ENCODE measurements at places on chromosomes 2 and 18.

- no peak for DNase-seq
Observed at GRCh38 chr2:191688934-191689695, 11.2 kb downstream of the NABP1 start.

DNA sequence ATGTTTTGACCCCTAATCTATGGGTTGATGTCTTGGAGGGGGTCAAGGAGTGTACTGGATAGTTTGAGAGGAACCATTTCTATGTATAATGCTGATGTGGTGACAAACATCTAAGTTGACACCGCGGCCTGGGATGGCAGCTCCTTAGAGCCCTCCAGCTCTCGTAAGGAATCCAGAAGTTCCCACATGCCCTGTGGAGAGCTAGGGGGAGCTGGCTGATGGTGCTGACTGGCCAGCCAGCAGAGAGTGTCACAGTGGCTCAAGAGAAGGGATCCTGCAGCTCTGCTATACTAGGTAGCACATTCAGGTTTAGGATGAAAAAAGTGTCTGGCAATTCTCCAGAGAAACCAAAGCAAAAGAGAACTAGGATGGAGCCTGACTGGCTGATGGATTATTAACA, 842.2 kb upstream of the VRK2 start:
- no peak for DNase-seq

DNA sequence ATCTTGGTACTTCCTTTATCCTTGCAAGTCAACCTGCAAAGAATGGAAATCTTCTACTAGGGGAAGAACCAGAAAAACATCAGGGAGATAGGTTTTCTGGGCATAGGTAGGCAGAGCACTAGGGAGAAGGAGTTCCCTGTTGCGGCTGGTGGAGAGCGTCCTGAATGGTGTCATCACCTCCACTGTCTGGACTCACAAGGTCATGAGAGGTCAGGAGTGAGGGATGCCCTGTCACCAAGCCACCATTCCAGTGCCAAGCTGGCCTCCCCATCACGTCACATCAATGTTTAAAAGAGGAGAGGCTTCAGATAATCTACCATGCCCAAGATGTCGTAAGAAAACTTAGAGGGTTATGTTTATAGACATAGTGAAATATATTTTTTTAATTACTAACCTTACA, 72.1 kb downstream of the BCL2 start:
- no peak for DNase-seq

DNA sequence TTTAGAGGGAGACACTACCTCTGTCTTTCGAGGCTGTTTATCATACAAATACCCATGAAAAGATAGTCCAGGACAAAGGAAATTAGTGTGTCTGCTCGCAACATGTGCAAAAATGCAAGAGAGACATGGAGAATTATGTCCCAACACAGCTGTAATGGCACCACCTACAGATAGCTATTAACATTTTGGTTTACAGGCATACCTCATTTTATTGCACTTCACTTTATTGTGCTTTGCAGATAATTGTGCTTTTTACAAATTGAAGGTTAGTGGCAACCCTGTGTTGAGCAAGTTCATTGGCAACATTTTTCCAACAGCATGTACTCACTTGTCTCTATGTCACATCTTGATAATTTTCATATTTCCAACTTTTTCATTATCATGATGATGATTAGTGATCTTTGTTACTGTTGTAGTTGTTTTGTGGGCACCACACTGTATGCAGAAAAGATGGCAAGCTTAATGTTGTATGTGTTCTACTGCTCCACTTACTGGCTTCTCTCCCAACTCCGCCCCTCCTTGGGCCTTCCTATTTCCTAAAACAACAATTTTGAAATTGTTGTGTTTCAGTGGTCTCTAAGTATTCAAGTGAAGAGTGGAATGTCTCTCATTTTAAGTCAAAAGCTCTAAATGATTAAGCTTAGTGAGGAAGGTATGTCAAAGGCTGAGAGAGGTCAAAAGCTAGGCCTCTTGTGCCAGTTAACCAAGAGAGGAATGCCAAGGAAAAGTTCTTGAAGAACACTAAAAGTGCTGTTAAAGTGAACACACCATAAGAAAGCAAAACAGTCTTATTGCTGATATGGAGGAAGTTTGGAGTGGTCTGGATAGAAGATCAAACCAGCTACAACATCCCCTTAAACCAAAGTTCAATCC, 52.0 kb downstream of the ANKRD12 start:
- no peak for DNase-seq

DNA sequence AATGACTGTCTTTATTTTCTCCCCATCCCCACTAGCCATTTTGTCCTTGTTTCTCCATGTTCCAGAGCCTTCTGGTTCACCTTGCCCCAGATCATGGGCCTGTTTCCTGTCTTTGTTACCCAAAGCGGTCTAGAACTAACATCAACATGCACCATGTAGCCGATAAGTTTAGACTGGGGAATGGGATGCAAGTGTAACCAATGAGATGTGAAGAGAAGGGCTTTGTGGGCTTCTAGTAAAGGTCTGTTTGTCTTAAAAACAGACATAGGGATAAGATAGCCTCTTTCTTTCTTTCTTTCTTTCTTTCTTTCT, 25.7 kb downstream of the INPP5D start:
- no peak for DNase-seq

DNA sequence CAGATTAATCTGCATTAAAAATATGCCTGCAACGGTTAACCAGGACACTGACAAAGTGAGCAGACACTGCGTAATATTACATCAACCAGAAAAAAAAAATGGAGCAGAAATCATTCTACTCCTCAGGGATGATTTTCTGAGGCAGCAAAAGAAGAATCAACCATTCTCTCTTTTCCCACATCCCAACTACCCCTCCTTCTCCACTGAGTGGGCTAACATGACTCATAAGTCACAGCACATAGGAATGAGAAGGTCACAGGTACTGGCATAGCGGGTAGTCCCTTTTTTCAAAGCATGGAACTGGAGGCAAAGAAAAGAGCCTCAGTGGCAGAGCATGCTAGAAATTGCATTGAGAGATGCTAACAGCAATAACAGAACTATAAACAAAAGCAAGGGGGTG, 54.3 kb upstream of the TSPYL6 start:
- no peak for DNase-seq

DNA sequence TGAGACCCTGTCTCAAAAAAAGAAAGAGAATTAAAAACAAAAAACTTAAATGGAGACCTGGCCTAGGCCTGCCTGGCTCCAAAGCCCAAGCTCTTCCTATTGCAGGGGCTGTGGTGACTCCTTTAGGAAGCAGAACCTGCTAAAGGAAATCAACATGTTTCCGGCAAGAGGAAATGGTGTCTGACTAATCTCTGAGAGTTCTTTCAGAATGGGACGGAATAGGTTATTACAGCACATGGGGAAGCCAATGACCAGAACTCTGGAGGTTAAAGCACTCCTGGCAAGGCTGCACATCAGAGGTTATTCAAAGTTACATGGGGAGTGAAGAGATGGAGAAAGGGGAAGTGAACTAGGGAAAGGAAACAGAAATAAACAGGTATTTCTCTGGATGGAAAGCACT, 21.4 kb downstream of the KIF3C start:
- peak; percentile 4 for DNase-seq

- no peak for DNase-seq
Observed at GRCh38 chr18:49901862-49902340, 88.6 kb upstream of the ACAA2 start.

DNA sequence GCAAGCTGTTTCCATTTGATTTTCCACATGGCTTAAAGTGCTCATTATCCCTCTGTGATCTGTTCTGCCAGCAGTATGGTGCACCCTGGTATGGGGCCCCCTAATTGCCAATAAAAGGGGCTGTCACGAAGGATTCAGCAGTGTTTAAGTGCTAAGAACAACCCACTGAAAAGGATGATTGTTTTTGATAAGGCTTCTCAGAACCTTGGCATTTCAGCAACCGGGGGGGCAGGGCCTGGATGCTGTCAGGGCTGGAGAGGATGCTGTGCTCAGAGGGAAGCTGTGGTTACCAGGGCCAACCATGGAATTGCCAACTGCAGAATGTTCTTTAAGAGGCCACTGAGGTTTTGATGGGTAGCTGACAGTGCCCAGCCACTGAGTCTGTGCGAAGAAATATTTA, 117.8 kb downstream of the CTIF start:
- no peak for DNase-seq

- DNase-seq = no peak
Observed at GRCh38 chr2:45637440-45637839, 14.0 kb upstream of the PRKCE start.
